ENCODE measurements at places on chromosomes 11 and 22.
A peak's percentile ranks its signal among the peaks of the same experiment; 100 is the strongest.

GRCh38 chr11:44765026-44765595 is 38.3 kb downstream of the TSPAN18 start:
- DNase-seq: peak; percentile 55

- no peak for DNase-seq
Measured at GRCh38 chr22:21985214-21985613, 2.6 kb upstream of the TOP3B start.

GRCh38 chr11:23509023-23509422 is 648.7 kb upstream of the CCDC179 start:
- no peak for DNase-seq

GRCh38 chr11:27699242-27699925 is 871 bp downstream of the BDNF start:
- no peak for DNase-seq

DNA sequence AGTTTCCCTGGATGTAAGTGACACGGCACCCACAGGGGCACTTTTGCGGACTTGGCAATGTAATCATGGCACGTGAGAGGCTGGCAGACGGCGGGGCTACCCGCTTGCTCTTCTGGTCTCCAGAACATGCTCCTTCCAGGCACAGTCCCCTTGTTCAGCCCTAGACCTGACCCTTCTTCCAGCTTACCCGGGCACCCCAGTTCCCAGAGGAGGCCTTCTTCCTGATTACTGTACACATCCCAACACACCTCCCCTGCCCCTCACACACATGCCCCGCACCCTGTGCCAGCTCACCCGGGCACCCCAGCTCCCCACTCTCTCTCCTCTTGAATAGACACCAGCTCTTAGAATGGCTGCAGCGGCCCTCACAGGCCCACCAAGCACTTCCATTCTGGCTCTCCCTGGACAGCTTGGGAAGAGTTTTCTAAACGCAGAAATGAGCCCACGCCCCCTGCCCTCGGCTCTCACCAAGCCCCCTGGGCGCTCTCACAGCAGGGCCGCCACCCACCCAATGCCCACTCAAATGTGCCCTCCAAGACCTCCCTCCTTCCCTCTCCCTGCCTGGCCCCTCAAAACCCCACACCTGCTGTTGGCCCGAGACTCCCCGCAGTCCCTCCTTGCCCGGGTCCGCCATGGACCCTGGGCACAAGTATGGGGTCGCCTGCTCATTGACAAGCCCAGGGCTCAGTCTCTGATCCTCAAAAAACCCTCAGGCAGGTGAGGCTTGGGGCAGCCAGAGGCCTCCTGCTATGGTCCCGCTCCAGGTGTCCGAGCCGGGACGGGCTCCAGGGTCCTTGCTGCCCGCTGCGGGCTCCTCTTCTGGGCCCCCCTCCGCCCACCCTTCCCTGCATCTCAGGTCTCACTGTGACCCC is 88.5 kb downstream of the WNT7B start:
- DNase-seq: no peak

DNA sequence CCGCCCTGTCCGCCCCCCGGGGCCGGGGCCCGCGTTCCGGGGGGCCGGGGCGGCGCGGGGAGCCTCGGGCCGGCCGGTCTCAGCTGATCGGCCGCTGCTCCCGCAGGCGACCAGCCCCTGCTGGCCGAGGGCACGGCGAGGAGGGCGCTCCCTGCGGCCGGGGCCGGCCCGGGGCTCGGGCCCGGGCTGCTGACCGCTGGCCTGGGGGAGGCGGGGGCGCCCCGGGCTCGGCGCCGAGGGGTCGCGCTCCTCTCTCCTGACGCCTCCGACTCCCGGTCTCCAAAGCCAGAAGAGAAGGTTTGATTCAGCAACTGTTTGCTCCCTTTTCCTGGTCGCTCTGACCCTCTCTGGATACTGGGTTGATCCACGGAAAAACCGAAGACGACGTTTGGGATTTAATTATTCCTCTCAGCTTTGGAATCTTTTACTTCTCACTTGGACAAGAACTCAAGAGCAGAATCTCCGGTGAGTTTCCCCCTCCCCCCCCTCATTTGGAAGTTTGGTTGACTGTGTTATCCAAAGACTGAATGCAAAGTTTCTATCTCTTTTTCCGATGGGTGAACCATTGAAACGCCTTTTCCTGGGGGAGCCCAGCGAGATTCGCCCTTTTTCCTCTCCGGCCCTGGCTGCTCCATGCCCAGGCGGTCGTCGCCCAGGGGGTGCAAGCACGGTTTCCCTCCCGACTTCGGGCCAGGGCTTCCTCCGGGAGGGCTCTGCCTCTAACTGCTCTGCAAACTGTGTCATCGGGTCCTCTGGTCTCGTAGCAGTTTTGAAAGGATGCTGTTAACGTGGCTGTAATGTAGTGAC is 725 bp downstream of the KDM2A start:
- peak; percentile 24 for DNase-seq

- DNase-seq: peak; percentile 79
Measured at GRCh38 chr11:130131961-130132850, 27.4 kb upstream of the ST14 start.

- DNase-seq: no peak
Measured at GRCh38 chr22:28989912-28990311, 71.7 kb downstream of the C22orf31 start.

- DNase-seq: no peak
Measured at GRCh38 chr22:25182131-25183110, 17.2 kb upstream of the CRYBB3 start.

GRCh38 chr11:19164230-19164855 is 37.4 kb downstream of the CSRP3 start:
- DNase-seq: no peak

GRCh38 chr11:94934362-94934761 is 39.0 kb downstream of the CWC15 start:
- DNase-seq: no peak

GRCh38 chr22:30208631-30209603 is 37.6 kb downstream of the LIF start:
- peak; percentile 65 for DNase-seq

DNA sequence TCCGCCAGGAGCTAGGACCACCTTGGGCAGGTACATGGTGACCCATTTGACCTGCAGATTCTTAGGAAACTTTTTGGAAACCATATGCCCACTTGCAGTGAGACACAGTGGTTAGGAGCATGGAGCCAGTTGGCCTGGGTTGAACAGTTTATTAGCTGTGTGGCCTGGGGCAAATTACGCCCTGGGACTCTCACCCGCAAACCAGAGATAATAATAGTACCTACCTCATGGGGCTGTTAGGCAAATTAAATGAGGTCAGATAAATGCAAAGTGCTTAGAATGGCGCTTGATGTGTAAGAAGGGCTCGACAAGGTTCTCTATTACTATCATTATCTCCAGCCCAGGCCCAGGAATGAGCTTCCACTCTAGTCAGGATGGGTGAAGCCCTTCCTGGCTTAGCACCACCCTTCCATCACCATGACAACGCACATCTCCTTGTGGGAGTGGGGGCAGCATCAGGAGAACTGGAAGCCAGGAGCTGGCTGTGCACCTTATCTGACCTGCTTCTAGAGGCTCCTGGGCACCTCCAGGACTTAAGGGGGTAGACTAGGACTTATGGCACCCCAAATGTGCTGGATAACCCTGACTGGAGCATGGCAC is 5.1 kb downstream of the SYT12 start:
- no peak for DNase-seq

GRCh38 chr22:33757802-33758483 is 162.3 kb downstream of the LARGE1 start:
- no peak for DNase-seq

DNA sequence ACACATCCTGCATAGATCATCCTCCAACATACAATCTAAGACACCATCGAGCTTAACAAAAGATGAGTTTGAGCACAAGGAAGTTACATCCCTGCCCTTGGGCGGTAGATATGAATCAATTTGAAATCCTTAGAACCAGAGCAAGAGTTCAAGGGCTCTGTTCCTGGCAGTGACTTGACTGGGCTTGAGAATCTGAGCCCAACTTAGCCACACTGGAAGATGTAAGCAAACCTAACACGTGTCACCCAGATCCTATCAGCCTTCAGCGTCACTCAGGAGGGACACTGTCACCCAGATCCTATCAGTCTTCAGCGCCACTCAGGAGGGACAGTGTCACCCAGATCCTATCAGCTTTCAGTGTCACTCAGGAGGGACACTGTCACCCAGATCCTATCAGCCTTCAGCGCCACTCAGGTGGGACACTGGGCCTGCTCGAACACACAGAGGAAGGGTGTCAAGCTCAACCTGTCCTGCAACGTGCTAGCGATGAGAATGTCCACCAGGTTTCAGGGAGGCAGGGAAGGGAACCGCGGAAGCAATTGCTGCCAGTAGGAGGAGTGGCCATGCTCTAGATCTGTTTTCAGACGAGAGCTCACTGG is 32.8 kb upstream of the CTSD start:
- DNase-seq: no peak

GRCh38 chr11:41404109-41404508 is 55.3 kb downstream of the LRRC4C start:
- no peak for DNase-seq

DNA sequence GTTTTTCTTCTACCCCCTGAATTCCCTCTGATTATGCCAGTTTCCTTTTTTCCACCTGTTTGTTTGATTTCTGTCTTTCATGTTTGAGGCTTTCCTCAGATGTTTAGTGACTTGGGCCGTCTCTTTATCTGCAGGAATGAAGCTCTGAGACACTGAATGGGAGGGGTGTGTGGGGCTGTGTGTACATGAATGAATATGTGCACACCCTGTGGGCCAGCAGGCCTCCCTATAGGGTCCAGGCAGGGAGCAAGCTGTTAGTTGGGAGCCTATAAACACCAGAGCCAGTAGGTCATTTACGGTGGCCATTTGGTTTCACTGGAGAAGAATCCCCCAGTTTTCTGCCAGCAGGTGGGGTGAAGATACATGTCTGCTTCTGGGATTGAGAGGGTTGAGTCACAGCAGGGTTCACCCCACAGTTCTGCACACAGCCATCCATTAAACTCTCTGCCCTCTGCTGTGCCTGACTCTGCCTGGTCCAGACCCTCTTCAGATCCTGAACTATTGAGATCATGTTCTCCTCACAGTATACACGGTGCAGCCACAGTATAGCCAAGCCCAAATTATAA is 34.8 kb downstream of the BARX2 start:
- DNase-seq: peak; percentile 3

DNA sequence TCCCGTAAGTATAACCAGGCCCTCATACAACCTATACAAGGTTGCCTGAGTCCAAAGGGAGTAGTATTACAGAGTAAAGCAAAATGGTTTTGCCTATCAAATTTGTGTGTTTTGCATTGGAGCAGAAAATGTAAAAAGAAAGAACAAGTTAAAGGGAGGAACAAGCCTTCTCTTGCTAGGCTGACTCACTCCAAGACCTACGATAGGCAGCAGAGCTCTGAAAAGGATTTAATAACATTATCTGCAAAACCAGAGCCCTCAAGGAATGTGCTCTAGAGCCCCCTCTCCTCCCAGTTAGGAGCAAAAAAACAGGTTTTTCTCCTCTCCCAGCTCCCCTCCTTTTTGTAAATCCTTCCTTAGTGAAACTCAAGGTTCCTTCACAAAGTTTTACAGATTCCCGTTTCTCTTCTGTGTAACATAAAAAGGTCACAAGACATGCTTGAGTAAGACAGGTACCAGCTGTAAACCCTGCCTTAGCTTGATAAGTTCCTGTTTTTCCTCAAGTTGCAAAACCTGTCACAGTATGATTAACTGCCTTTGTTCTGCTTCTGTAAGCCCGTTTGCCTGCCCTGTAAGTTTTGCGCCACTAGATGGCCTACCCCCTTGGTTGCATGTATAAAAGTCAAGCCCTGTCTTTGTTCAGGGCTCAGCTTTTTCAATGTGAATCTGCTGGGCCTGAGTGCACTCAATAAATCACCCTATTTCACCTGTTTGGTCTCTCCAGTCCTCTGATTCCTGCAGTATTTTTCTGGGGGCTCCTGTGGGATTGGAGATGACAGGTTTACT is 498.2 kb downstream of the KCNA4 start:
- DNase-seq: no peak

DNA sequence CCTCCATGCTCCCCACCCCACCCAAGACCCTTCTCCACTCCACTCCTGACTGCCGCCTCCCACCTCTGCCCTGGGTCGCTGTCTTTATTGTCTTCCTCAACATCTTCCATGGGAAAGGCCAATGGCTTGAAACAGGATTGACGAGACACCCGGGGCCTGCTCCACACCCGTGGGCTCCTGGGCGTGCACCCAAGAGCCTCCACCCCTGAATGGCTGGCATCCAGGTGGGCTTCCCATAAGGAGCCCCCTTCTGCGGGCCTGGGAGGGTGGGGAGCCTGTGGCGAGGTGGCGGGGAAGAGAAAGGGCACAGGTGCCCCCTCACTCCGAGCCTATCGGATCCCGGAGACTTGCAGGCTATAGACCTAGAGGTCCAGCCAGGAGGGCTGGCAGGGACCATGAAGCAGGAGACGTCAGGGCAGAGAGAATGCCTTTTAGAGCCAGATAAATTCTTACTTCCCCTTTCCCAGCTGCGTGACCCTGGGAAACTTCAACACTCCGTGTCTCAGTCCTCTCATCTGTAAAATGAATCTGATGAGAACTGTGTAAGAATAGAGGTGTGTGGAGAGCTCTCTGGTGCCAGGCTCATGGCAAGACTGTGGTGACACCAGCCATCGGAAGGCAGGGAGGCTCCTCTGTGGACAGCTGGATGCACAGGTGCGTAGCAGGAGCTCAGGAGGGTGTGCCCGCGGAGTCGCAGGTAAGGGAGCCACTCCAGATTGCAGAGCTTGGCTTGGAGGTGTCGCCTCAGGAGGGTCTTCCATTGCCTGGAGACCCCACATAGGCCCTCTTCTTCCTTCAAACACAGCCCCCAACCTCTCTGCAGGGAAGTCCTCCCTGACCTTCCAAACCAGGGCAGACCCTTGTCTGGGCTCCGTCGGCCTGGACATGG is 53.9 kb downstream of the SMIM38 start:
- no peak for DNase-seq

DNA sequence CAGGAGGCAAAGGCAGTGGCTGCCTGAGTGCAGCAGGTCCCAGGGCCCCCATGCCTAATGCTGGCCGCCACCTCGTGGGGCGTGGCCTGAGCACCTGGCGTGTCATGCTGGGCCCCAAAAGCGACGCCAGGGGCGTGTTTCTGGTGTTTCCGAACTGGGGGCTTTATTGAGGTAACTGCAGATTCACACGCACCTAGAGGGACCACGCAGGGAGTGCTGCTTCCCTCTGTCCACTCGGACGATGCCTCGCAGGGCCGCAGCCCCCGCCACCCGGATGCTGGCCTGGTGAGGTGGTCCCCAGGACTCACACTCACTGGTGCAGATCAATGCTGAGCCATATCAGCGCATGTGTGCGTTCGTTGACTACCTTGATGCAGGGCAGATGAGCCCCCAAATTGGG is 736.2 kb downstream of the BRD1 start:
- no peak for DNase-seq

DNA sequence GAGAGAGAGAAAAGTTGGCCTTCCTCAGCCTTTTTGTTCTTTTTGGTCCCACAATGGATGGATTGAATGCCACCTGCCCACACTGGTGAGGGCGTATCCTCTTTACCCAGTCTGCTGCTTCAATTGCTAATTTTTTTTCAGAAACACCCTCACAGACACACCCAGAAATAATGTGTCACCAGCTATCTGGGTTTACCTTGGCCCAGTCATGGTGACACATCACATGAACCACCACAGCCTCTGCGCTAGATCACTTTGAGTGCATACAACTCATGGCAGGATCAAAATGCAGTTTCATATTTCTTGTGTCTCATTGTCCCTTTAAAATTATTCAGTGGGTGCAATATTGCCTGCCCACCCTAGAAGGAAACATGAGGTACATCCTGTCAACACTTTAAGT is 63.3 kb downstream of the ADAMTS15 start:
- DNase-seq: no peak

GRCh38 chr11:2202071-2202899 is 30.7 kb upstream of the TH start:
- DNase-seq: no peak

- no peak for DNase-seq
Measured at GRCh38 chr22:48226026-48227013, 1463.9 kb downstream of the TBC1D22A start.

GRCh38 chr11:129658526-129658867 is 157.2 kb upstream of the TMEM45B start:
- no peak for DNase-seq
